ENCODE measurements at places on chromosomes 12 and 14. TPM values are rescaled to one million over a fixed set of nuclear protein-coding genes. Genes with fewer than 3 reads are reported as not detected.

Gene BMP4
- 145 TPM for total RNA-seq

Gene SMCO2
- not detected for total RNA-seq

Gene PPP4R4
- 5.5 TPM for total RNA-seq

Gene RNASE7
- total RNA-seq = not detected

Gene PDE3A
- 0.12 TPM for total RNA-seq

Gene PLD4
- total RNA-seq = 0.12 TPM

Gene C1R
- 4.3 TPM for total RNA-seq

Gene HCAR2
- total RNA-seq = not detected

Gene KRT73
- not detected for total RNA-seq

GRCh38 chr12:114916541-114916940 lies 232.6 kb upstream of the TBX3 start:
- no peak for DNase-seq

DNA sequence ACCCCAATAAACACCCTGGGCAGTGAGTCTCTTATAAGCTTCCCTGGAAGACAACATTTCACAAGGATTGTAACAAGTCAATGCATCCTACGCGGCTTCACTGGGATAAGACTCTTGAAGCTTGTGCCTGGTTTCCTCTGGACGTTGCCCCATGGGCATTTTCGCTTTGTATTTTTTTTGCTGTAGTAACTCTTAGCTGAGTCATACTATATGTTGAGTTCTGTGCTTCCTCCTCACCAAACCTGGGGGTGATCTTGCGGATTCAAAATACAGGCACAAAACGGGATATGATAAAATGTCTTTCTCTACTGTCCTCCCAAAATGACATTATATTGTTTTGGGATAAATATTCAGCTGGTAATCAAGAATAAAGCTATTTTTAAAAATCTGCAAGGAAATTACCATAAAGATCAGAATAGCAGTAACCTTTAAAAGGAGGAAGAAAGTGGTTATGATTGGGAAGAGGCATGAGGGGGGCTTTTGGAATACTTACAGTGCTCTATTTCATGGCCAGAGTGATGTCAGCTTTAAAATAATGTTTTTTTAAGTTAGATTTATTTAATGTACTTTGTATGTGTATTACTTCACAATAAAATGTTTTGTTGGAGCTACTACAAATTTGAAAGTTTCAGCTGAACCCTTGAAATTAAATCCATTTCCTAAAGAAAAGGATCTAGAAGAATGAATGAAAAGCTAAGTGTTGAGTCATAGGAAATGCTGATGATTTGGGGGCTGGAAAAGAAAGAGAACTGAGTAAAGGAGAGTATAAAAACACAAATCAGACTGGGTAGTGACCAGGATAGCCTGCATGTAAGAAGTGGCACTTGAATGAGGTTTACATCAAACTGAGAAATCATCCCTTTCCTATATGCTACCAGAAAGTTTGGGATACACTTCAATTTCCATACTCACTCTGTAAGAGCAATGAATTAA lies 14.7 kb downstream of the BTBD7 start:
- no peak for DNase-seq

- DNase-seq = no peak
Measured at GRCh38 chr12:31989571-31990362, 30.6 kb downstream of the RESF1 start.

DNA sequence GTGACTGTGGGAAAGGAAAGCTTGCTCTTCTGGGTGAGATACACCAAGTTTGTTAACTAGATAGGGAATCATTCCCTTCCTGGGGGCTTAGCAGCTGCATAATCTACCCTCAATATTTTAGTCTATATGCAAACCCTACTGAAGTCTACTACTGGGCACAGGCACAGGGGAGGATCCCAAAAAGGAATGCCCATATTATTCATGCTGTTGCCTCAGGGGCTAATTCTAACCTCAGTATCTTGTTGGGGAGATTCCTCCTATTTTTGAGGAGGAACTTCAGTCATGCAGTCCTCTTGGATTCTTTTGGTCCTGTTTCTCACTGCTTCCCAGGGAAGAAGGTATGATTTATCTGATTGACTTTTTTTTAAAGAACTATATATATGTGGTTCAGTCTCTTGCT lies 58.9 kb upstream of the ANKS1B start:
- DNase-seq = no peak

- DNase-seq = no peak
Measured at GRCh38 chr14:67697006-67697405, 1.4 kb upstream of the RDH11 start.
